ENCODE measurements at places on chromosomes 1 and 21.

GRCh38 chr1:31627930-31628559 is 10.6 kb downstream of the HCRTR1 start:
- DNase-seq = no peak

GRCh38 chr21:29145354-29145782 is 14.9 kb downstream of the MAP3K7CL start:
- peak; percentile 76 for DNase-seq

- DNase-seq = no peak
Measured at GRCh38 chr1:29673669-29674626, 437.6 kb downstream of the PTPRU start.

DNA sequence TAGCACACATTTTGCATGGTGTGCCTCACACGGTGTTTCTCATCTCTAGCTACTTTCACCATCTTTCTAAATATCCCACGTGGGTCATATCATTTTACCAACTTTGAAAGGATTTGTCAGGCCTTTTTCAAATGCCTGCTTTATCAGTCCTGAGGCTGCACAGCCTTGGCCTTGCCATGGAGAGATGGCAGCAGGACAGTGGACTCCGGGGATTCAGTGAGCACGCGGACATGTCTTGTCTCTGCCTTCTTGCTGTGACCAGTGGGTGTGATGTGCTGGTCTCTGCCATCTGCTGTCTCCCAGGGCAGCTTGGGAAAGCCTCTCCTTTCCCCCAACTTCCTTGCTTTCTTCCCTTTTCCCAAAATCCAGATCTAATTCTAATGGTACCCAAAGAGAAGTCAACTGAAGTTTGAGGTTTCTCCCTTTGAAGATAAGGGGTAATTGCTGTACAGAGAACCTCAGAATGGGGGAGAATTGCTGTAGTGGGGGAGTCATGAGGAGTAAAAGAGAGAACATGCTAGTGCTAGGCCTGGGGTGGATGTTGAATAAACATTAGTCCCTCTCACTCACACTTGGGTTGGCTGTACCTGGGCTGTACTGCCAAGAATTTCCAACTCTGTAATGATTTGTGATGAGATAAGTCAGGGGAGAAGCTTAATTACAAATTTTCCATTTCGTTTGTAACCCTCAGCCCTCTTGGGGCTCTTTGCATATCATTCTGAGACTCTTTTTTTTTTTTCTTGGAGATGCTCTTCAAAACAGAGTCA is 99.5 kb downstream of the GALNT2 start:
- DNase-seq = no peak

GRCh38 chr1:179493323-179493722 is 82.4 kb downstream of the NPHS2 start:
- no peak for DNase-seq

DNA sequence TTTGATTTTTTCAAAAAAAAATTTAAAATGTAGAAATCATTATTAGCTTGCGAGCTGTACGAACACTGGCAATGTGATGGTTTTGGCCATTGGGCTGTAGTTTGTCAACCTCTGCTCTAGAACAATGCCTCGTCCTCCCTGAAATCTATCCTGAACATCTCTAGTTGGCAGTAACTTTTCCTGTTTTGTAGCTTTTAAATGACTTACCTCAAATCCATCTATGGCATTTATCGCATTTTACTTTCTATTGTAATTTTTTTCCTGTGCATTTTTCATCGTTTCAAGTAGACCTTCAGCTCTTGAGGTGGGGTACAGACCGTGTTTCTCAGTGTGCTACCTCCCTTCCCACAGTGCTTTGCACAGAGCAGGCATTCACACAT is 30.4 kb upstream of the A3GALT2 start:
- DNase-seq = no peak

- peak; percentile 12 for DNase-seq
Measured at GRCh38 chr1:5770981-5771765, 221.1 kb downstream of the NPHP4 start.

GRCh38 chr1:84365225-84366221 is 32.8 kb upstream of the DNASE2B start:
- peak; percentile 87 for DNase-seq

- peak; percentile 82 for DNase-seq
Measured at GRCh38 chr1:44652445-44653106, 21.7 kb downstream of the TMEM53 start.

GRCh38 chr1:76138217-76138616 is 63.7 kb downstream of the ST6GALNAC3 start:
- DNase-seq = no peak

GRCh38 chr1:71414179-71414578 is 333.3 kb upstream of the ZRANB2 start:
- peak; percentile 35 for DNase-seq

- no peak for DNase-seq
Measured at GRCh38 chr21:35138665-35139381, 89.7 kb upstream of the RUNX1 start.

DNA sequence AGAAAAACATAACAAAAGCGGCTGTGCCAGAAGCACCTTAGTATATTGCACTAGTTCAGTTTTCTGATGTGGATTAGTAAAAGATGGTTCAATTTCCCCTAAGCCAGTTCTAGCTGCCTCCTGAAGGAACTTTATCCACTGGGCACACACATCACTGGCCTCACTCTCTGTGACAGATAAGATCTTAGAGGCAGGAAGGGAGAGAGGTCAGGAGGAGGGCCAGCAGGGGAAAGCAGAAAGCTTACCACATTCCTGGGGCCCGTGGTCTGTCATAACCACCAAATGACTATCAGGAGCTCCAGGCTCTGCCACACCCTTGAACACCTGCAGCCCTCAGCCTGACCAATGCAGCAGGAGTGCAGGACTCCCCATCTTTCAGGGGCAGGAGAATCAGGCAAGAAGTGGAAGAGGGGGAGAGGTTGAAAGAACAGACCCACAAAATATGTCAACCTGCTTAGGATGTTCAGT is 37.8 kb downstream of the LRRC71 start:
- no peak for DNase-seq

- DNase-seq = no peak
Measured at GRCh38 chr1:44719318-44719717, 11.7 kb downstream of the RNU5D-1 start.

DNA sequence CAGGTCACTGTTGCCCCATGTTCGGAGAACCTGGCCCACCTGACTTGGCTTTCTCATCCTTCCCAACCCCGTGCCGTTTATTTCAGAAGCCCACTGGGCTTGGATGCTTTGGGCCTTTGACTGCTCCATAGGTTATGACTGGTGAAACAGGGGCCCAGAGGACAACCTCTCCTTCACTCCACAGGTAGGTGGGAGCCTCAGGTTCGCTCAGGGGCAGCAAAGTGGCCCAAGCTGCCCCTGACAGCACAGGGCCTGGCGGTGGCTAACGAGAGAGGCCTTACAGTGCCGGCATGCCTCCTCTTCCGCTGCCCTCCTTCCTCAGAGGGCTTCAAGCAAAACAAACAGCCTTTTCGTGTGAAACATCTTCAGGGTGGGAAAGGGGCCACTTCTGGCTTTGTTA is 16.9 kb downstream of the FAM89A start:
- DNase-seq = no peak

DNA sequence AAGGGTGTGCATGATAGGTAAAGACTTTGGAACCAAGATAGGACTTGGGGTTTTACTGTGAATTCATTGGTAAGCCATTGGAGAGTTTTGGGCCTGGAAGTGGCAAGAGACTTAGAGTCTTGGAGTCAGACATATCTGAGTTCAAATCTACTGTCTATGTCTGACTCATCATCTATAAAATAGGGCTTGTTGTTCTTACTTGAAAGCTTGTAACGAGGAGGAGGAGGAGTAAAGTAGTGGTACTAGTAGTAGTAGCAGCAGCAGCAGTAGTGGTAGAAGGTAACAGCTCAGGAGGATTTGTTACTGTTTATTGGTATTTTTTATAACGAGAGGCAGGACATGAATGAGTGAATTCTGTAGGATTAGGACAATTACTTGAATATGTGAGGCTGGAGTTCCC is 62.7 kb downstream of the CACHD1 start:
- no peak for DNase-seq
